ENCODE measurements at places on chromosomes 7 and 10.
A peak's percentile ranks its signal among the peaks of the same experiment; 100 is the strongest.

DNA sequence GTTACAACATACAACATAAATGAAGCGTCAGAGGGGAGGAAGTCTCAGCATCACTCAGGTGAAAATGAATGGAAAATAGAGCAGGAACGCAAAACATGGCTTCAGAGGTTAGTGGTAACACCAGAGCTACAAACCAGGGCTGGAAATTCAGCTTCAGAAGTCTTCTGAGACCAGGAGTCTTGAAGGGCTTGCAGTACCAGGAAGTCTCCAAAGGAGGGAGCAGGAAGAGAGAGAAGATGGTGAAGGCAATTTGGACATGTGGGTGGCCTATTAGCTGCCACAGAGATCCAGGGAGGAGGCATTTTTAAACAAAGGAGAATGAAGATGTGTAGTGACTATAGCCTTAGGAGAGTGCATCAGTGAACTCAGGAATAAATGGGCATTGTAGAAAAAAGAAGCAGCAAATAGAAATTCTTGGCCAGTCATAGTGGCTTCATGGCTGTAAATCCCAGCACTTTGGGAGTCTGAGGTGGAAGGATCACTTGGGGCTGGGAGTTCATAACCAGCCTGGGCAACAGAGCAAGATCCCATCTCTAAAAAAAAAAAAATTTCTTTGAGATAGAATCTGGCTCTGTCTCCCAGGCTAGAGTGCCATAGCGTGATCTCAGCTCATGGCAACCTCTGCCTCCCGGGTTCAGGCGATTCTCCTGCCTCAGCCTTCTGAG lies 9.3 kb upstream of the TET1 start:
- peak; percentile 53 for DNase-seq

- no peak for DNase-seq
Measured at GRCh38 chr10:130398090-130398994, 262.2 kb downstream of the GLRX3 start.

DNA sequence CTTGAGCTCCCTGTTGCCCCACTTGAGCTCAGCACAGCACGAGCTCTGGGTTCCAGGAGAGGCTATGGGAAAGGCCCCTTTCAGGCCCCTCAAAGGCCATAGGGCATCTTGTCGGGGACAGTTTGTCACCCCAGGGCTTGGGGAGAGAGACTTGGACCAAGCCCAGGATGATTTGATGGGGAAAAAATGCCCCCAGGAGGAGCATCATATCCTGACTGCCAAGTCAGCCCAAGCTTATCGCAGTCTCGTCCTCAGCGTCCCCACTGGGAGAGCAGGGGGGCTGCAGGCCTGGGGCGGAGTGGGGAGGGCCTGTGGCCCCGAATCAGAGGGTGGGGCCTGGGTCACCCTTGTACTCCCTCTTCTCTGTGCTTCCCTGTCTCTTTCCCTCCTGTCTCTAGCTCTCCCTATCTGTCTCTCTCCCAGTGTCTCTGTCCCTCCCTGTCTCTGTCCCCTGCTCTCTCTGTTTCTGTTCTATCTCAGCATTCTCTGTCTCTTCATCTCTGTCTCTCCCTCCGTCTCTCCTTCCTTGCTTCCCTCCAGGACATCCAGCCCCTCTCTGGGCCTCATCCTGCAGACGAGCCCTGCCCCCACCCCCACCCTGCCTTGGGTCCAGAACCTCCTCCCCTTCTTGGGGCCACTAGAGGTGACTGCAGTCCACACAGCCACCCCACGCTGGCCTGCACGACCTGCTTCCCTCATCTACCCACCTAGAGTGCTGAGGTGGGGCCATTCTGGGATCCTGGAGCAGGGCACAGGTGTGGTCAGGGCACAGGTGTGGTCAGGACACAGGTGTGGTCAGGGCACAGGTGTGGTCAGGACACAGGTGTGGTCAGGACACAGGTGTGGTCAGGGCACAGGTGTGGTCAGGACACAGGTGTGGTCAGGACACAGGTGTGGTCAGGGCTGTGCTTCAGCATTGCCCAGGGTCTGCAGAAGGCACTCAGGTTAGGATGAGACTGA lies 17.3 kb upstream of the GRIFIN start:
- DNase-seq, result no peak

- no peak for DNase-seq
Measured at GRCh38 chr10:91062091-91062490, 141.2 kb upstream of the ANKRD1 start.

DNA sequence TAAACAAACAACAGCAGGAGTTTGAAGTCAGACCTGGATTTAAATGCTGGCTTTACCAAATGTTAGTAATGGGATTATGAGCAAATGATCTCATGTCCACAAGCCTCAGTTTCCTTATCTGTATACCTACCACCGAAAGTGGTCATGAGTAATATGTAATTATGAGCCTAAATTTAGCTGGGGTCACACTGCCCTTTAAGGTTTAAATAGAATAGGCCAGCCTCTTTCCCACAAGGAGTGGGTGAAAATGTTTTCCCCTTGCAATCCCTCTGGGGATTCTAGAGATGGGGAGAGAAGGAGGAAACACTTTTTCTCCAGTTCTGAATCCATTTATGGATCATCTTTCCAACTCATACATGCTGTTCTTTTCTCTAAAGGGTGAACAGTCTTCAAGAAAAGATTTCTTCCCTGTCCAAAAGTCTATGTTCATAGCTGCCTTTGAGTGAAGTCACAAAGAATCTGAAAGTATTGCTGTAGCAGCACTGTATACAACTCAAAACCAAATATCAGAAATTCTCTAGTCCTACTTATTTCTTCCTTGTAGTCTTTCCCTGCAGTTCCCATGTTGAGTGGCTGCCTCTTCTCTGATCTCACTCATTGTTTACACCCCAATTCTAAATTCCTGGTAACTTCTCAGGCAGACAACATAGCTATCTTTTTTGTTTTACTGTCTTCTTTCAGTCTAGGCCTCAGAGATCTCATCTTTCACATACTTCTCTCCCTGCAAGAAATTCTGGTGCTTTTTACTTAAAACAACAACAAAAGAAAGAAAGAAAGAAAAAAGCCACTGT lies 7.4 kb upstream of the TSPAN12 start:
- DNase-seq, result no peak

DNA sequence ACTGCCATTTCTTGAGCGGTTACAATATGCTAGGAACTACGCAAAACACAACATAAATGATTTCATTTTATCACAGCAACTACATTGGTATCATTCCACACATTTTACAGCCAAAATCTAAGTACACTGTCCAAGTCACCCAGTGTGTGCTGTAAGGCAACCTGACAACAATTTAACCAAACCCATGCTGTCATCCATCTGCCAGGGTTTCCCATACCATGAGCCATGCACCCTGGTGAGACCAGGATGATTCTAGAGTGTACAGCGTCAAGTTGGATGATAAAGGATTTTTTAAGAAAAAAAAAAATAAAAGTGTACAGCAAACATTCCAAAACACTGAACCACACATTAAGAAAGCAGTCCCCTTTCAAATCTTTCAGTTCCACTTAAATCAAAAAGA lies 52.9 kb downstream of the PIK3AP1 start:
- DNase-seq, result no peak

DNA sequence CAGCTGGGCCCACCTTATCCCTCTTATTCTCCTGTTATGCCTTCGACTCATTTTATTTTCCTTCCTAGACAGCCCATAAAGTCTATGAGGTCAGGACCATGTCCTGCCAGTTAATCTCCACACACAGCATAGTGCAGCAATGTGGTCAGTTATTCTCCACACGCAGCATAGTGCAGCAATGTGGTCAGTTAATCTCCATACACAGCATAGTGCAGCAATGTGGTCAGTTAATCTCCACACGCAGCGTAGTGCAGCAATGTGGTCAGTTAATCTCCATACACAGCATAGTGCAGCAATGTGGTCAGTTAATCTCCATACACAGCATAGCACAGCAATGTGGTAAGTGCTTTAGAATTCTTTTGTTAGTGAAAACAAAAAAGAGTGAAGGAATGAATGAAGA lies 77.8 kb downstream of the TEX36 start:
- no peak for DNase-seq

GRCh38 chr10:21528236-21529031 lies 3.0 kb upstream of the SKIDA1 start:
- no peak for DNase-seq

GRCh38 chr7:148561099-148561498 lies 29.5 kb upstream of the C7orf33 start:
- no peak for DNase-seq

- no peak for DNase-seq
Measured at GRCh38 chr7:51031791-51032515, 249.3 kb upstream of the GRB10 start.

GRCh38 chr10:131930150-131930549 lies 29.3 kb downstream of the PPP2R2D start:
- no peak for DNase-seq

DNA sequence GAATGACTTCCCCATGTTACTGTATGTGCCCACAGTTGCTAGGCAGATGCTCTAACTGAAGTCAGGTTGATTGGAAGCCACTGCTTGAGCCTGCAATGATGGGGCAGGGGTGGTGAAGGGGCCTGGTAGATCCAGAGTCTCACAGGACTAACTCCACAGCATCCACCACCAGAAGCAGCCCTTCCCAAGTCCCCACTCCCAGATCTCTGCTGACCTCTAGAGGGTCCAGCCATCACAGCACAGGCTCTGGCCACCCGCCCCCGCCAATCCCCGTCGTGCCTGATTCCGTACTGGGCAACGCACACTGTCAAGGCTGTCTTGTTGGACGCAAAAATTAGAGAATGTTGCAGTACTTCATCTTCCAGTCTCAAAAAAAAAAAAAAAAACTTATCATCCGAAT lies 136.8 kb upstream of the PDE1C start:
- DNase-seq, result peak; percentile 16

GRCh38 chr7:17983221-17984062 lies 43.1 kb upstream of the SNX13 start:
- DNase-seq, result no peak

- peak; percentile 71 for DNase-seq
Measured at GRCh38 chr10:113520690-113521474, 32.0 kb upstream of the HABP2 start.

DNA sequence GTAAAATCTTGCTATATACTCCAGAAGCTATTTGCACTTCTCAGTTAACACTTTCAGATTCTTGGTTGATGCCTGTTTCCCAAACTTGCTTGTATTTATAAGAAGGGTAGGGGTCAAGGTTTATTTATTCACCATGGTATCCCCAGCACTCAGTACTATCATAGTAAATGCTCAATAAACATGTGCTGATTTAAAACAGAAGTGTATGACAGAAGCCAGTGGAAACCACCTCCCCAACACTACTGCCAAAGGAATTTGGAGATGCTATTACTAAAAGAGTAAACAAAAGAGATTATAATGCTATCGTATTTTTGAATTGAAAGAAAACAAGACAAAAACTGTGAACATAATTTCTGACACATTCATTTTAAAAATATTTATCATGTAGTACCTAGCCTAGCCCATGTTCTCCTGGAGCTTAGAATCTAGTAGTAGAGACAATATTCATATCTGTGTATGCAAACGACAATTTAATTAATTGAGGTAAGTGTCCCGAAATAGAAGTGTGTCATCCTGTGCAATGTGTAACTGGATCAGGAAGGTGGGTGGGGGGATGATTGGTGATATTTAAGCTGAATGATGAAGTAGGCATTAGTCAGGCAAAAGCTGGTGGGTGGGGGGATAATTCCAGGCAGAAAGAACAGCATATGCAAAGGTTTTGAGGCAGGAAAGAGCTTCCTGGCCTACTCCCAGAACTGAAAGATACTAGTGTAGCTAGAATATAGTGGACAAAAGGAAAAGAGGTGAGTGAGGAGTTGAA lies 77.5 kb downstream of the HGF start:
- no peak for DNase-seq

DNA sequence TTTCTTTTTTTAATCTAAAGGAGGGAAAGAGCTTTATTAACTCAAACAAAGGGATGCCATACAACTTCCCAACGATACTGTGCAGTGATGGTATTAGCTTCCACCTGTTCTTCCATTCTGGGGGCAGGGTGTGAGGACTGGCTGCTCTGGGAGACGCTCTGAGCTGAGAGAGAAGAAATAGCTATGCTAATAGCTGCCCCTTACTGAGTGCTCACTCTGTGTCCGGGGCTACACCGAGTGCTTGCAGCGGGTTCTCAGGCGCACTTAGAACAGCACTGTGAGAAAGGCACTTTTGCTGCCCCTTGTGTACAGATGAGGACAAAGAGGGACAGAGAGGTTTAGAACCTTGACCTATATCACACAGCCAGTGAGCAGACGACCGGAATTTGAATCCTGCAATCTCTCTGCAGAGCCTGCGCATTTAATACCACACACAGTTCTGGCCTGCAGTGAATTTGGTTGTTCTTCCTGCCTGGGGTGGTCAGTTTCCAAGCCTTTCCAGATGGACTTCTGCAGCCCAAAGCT lies 142.2 kb downstream of the PLPP4 start:
- no peak for DNase-seq

GRCh38 chr10:113337142-113337541 lies 215.7 kb upstream of the HABP2 start:
- DNase-seq, result no peak

GRCh38 chr7:137903382-137904169 lies 56.8 kb upstream of the DGKI start:
- peak; percentile 67 for DNase-seq

DNA sequence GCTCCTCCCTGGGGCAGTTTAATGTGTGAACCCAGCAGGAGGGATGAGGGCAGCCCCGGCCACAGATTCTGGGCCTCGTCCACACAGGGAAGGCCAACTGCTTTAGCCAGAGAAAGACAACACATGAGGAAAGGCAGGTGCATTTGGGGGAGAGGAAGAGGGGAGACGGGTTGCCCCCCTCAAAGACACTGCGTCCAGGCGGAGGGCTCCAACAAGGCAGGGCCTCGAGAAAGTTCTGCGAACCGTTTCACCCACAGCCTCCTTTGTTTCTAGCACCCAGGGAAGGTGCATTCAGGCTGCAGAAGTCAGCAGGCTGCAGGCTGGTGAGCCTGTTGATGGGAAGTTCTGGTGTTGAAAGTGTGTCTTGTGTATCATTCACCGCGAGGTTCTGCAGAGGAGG lies 10.1 kb downstream of the FOXL3 start:
- DNase-seq, result no peak

DNA sequence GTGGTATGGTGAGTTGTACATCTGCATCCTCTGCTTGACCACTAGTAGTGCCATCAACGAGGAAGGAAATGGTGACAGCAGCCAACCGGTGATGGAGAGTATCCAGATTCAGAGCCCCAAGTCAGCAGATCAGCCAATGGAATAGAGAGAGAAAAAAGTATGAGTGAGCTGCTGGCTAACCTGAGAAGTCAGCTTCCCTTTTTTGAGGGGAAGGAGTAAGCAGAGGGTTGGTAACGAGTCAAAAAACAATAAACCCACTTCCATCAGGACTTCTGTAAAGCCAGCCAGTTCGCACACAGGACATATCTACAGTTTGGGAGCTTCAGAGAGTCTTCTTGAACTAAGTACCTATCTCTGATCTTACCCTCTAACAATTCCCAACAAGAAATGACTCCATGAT lies 8.9 kb downstream of the SLC25A28 start:
- DNase-seq, result no peak

Measured in kidney capillary endothelial cell (primary cell).